ENCODE measurements at places on chromosomes 5 and 9.

DNA sequence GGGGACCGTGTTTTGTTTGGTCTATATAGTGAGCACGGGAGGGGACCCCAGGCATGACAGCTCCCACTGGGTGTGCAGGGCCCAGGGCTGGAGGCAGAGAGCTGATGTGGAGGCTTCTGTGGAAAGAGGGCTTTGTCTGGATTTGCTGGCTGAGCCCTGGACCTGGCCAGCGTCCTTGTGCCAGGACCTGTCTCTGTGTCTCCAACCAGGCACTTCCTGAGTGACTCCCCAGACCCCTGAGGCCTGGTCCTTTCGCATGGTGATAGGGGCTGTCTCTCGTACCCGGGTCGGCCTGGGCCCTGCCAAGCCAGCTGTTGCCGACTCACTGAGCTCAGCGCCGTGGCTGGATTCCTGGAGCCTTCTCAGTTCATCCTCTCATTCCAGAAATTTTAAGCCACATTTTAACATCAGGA lies 77.6 kb downstream of the ADAMTS2 start:
- no peak for DNase-seq

DNA sequence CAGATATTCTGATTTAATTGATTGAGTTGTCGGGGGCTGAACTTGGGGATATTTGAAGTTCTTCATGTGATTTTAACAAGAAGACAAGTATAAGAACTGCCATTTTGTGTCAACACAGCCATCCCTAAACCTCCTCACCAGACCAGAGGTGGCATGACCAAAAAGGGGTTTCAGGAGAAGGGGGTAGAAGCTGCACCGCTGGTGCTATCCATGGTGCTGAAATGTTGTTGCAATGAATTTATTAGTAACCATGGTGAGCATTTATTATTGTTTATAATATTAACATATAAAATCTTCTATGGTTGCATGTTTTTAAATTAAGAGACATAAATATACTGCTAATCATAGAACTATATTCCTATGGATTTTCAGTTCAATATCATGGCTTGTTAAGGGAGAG lies 72.3 kb downstream of the GNA14 start:
- DNase-seq = peak; percentile 25

- no peak for DNase-seq
These were observed 630.6 kb upstream of the SEMA6A start for GRCh38 chr5:117204926-117205869.

DNA sequence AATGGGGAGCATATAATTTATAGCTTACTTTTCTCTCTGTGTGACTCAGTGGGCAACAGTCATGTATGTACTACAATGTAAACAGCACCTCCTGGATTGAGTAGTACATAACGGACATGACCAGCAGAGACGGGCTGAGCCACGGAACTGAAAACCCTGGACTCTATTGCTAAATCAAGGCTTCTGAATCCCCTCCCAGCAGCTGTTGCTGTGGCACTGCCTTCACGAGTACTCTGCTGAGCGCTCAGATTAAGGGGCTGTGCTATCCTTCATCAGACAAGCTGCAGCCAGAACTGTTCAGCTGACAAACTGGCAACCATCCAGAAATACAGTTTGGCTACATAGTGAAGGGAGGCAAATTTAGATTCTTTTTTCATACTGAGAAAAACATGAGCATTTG lies 131.3 kb upstream of the CCDC180 start:
- DNase-seq = no peak

- DNase-seq = no peak
These were observed 3.6 kb upstream of the FIBCD1 start for GRCh38 chr9:130942679-130943078.

DNA sequence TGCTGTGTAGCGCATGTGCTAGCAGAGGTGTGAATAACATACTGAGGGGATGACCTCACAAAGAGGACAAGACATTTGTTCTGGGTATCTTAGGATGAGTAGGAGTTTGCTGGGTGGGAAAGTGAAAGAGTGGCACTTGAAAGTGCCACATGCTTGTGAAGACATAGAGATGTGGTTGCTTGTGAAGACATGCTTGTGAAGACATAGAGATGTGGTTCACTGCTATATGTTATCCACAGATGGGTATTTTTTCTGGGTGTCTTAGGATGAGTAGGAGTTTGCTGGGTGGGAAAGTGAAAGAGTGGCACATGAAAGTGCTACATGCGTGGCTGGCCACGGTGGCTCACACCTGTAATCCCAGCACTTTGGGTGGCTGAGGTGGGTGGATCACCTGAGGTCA lies 63.6 kb downstream of the MAST4 start:
- no peak for DNase-seq

DNA sequence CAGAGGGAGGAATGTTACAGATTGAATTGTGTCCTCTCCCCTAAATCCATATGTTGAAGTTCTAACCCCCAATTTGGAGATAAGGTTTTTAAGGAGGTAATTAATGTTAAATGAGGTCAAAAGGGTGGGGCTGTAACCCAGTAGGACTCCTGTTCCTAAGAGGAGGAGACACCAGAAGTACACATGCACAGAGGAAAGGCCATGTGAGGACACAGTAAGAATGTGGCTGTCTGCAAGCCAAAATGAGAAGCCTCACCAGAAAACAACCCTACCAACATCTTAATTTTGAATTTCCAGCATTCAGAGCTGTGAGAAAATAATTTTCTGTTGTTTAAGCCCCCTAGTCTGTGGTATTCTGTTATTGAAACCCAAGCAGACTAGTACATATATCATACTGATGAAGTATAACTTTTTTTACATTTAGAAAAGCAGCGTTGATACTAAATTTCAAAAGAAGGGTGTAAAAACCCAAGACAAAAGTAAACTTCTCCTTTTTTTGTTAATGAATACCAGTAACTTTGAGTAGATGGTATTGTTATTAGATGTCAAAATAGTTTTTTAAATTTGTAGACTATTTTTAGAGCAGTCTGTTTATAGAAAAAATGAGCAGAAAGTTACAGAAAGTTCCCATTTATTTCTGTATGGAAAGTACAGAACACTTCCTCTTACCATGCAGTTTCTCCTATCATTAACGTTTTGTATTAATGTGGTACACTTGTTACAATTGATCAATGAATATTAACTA lies 25.1 kb downstream of the RNF180 start:
- no peak for DNase-seq

DNA sequence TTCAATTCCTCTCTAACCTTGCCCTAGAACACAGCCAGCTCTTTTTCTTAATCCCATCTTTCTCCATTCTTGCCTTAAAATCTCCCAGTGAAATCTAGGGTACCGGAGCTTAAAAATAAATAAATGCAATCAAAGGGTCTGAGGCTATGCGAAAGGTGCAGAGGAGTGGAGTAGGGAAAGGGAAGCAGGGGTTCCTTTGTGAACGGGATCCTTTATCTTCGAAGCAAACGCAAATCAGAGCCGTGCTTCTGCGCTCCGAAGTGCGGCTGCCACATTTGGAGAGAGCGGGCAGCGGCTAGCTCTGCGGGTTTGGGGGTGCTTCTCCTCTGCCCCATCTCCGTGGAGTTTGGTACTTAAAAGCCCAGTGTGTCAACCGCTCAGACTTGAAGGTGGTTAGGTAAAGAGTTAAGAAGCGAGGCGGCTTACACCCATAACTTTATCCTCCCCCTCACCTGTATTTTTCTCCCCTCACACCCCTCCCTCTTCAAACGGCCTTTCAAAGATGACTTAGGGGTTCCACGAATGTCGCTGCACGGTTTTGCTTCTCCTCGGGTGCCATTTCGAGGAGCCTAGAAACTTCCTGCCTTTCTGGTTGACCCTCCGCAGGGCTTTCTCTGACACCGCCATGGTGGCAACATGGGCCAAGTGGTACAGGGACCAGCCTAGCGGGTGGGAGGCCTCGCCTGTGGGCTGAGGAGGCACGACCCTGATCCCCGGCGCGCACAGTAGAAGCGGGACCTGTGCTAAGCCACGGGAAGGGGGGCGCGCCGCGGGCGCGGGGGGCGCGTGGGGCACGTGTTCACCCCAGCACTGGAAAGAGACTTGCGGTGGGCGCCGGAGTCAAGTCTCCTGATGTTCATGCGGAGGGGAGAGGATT lies 31.7 kb upstream of the NFIB start:
- DNase-seq = no peak

DNA sequence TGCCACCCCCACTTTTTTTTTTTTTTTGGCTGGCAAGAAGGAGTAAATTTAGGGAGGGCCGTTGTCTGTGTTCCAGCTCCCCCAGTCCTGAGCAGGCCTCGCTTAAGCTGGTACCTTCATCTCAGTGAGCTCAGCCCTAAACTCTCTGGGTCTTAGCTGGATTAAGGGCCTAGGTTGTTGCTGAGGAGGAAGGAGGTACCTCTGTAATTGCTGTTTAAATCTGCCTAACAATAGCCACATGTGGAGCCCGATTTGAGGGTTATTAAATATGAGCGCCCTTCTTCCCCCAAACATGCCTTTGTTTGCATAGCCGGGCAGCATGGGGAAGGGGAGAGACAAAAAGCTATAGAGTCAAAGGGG lies 179.0 kb upstream of the PITX1 start:
- no peak for DNase-seq

- no peak for DNase-seq
These were observed 29.4 kb downstream of the NUTM2F start for GRCh38 chr9:94298949-94299599.

- DNase-seq = no peak
These were observed 281.1 kb downstream of the MRPS30 start for GRCh38 chr5:45089870-45090269.

DNA sequence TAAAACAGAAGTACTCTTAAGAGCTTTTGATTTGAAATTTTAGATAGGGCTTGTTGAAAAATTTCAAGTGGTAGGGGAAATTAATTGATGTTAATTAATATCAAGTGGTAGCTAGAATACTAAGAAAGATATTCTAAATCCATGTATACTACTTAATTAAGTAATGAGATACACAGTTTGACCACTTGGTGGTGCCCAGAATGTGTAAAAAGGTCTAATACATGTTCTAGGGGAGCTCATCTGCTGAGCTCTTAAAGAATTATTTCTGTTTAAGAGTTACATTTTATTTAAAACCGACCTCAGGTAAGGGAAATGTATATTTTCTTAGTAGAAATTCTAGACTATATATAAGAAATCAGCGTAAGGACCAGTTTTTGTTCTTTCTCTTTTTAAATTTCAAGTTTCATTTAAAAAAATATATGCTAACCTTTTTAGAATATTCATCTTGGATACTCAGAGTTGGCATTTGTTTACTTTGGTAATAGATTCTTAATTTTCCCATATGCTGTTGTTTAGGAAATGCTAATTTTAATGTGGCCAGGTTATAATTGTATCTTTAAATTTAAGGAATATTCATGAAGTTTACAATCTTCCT lies 61.5 kb downstream of the LNPEP start:
- DNase-seq = peak; percentile 53

- no peak for DNase-seq
These were observed 315 bp downstream of the SLC45A2 start for GRCh38 chr5:33984178-33984577.

DNA sequence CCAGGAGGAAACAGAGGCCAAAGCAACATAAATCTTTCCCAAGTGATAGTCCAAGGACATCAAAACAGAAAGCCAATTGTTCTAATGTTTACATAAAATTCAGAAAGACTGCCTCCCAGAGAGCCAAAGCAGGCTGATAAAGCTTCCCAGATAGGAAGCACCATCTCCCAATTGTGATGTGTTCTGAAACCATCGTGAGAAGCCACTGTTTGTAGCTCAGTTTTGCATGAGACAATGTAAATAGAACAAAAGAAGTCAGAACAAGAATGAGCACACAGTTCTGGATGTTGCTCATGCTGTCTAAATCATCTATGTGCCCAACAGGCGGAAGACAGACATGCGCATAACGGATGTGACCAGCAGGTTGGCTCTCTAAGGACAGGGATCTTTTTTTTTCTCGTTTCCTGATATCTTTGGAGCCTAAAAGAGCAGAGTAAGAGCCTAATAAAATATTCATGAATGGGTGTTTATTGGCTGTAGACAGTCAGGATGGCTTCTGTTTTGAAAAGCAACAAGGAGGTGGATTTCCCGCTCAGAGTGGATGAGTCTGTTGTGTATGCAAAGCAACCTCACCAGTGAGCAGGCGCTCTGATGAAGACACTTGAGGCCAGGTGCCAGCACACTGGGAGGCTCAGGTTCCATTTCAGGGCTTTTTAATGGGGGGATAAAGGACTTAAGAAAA lies 113.6 kb downstream of the GNA14 start:
- no peak for DNase-seq

- DNase-seq = peak; percentile 64
These were observed 353 bp upstream of the PAX5 start for GRCh38 chr9:37034305-37034937.

- no peak for DNase-seq
These were observed 2318.6 kb upstream of the ACO1 start for GRCh38 chr9:30065888-30066287.

DNA sequence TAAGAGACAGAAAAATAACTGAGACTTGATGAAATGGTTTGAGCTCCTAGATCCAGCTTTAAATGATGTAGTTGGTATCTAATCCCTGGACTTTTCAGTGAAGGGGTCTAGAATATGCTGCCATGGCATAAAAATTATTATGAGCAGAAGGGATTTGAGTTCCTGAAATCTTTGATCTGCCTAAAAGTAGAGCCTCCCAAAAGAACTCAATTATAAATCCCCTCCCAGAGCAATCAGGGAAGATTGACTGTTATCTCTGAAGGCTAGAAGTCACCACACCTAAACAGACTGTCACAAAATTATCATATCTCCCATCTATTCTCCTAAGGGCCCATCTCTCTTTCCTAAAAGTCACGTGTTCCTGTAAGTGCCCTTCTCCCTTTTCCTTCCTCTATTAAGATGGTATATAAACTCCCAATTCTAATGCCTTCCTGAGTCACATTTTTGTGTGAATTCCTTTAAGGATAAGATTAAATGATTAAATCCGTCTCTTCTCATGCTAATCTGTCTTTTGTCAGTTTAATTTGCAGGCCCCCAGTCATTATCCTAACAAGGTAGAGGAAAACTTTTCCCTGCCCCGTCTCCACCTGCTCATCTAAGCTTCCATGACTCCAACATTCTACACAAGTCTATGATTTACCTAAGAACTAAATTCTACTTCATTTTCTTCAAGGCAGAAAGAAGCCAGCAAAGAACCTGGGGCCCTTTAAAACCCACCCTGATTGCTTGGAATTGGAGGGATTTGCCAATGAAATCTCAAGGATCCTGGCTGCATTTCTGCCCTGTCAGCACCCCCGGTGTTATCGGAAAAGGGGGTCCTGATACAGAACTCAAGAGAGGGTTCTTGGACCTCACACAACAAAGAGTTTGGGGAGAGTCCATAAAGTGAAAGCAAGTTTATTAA lies 47.1 kb upstream of the PWWP2A start:
- DNase-seq = no peak

DNA sequence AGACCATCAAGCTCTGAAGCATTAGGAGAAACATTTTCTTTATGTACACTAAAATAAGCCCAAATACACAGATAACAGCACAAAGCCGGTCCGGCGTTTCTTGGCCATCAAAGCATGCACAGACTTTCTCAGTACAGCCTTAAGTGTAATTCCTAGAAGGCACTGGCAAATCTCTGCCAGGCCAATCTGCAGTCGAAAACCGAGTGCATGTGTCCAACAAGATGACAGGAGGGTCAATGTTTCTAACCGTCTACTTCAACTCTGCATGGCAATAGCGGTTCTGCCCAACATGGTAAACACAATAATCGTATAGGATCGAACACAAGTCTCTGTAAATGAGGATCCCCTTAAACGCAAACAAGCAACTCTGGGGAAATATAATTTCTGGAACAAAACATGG lies 1.1 kb downstream of the ARL15 start:
- no peak for DNase-seq

Data from suppressor macrophage treated with lipopolysaccharide for 4 hours (primary cell).